ENCODE measurements at places on chromosomes 6 and 20.

DNA sequence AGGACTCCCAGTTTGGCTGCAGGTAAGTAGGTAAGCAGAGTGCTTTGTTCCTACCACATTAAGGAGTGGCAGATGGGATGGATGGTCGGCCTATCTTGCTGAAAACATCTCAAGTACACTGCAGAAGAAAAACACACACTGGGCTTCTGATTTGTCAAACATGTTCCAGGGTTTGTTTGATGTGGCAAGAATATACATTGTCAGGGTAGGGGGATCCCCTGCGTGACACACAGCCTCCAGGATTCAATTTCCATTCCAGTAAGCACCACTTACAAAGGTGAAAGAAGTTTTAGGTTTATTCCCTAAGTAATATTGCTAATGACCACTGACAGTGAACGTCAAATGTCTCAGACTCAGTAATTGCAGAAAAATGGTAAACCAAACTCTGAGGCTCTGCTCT is 26.0 kb upstream of the KIF16B start:
- DNase-seq, result peak; percentile 56

DNA sequence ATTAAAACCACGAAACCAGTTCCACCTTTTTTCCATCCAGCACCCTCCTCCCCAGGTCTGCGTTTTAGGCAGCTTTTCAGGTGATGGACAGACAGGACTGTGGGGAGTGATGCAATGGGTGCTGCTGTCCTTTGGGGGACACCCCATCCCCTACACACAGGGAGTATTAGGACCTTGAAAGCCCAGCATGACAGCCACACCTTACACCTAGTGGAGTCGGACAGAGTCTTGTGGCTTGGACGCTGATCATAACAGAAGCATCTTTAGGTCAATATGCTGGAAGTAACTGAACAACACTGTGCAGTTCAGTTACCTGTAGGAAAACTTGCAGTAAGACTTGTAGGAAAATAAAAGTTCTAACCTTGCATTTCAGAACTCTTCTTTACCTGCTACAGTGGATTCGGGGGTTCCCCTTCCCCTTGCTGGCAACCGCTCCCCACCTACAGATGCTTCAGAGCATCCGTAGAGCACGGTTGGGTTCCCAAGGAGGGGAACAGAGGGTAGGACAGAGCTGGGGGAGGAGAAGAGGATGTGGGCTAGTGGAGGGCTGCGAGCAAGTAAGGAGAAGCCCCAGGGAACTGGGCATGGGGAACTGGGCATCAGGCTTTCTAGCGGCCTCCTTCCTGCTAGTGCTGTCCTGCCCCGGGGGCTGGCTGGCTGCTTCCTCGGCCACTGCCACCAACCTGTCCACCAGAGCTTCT is 31.7 kb downstream of the PLEKHG1 start:
- DNase-seq, result peak; percentile 60

- DNase-seq, result no peak
Measured at GRCh38 chr6:37125774-37126492, 44.0 kb upstream of the PIM1 start.

GRCh38 chr20:43940518-43941225 is 26.0 kb downstream of the TOX2 start:
- no peak for DNase-seq

DNA sequence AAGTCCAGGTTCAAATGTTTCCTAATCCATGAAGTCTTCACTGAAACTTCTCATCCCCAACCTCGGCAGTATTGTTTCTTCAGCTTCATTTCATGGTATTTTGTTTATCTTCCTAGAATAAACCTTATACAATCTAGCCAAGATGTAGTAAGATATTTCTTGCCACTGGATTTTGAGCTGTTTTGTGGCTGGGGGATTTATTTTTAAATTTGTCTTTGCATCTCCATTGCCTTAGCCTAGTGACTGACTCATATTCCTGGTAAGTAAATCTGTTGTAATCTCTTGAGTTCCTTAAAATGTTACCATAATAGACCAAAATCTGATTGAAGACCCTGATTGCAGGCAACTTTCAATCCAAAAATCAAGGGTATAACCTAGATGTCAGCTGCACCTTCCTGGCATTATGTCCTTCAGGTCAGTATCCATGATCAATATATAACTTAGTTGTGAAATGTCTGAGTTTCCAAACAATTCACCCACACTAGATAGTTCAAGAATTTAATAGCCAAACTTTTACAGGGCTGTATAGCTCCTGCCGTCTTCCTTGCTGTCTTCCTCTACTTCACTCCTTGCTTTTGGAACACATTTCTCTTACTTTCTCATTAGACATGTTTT is 4.7 kb upstream of the TRMT11 start:
- DNase-seq, result no peak

DNA sequence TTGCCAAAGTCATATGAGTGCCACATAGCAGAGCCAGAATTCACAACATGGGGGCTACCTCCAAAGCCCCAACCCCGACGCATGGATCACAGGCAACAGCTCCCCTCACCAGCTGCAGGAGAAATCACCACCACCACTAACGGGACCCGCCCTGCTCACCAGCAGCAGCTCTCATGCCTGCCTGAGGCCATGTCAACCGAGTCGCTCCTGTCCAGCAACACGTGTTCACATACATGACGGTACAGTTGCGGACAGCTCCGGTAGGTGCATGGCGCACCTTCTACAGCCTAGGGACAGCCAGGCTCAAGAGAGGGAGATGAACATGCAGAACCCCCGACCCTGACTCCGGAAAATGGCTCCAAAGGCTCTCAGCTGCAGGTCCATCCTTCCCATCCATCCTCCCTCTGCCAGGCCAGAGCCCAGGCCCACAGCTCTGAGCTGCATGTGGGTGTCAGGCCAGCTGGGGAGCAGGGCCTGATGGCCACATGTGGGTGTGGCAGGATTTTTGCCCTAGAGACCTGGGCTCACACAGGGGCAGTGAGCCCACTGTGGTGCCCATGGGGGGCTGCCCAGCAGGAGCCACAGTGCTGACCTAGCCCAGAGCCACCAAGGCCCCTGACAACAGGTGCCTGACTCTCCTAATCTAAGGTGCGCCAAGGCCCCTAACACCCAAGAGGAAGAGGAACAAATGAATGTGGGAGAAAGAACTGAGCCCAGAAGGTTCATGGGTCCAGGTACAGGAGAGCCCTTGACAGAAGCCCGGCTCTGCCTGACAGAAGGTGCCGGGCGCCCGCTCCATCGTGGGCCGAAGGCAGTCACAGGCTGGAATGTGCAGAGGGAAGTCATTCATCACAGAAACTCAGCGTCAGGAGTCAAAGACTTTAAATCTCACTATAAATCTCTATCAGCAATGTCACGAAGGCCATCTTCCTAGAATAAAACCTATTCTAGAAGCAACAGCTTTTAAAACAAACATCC is 10.5 kb downstream of the RPS6KA2 start:
- DNase-seq, result no peak

- no peak for DNase-seq
Measured at GRCh38 chr6:126156973-126157372, 170.6 kb downstream of the TRMT11 start.

DNA sequence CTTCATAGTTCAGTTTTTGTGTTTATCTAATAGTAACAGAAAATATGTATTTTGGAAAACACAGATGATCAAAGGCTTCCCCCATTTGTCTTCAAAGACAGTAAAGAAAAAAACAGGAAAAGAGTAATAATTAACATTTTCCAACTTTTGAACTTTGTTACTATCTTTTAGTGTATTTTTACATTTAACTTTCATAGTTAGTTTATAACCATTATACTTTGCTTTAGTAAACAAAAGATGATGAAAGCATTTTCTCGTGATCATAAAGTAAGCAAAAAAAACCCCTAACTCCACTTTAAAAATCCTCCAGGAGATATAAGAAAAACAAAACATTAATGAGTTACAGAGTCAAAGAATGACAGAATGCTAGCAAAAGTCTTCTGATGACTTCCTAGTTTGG is 13.6 kb upstream of the GPRC6A start:
- DNase-seq, result no peak

DNA sequence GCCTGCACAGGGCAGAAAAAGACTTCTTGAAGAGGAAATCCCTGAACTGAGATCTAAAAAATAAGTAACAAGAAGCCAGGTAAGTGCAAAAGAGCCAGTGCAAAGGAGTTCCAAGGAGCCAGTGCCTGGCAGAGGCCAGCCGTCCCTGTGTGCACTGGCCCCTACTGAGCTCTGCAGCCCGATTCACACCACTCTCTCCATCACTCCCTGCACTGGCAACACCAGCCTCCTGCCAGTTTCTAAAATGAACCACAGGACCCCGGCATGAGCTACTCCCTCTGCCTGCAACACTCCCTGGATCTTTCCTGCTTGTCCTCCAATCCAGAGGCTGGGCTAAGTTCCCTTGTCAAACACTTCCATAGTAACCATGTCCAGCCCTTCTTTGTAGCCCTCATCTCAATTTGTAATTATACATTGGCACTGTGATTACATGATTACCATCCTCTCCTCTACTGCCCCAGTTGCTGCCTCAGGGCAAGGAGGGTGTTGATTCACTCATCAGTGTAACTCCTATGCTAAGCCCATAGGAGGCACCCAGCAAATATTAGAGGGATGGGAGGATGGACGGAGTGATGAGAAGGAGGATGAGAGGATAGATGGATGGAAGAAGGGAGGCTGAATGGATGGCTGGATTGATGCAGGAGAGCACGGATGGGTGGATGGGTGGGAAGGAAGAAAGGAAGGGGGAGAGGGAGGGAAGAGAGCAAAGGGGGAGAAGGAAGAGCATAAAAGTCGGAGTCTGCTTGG is 49.3 kb downstream of the SIRPA start:
- DNase-seq, result no peak

DNA sequence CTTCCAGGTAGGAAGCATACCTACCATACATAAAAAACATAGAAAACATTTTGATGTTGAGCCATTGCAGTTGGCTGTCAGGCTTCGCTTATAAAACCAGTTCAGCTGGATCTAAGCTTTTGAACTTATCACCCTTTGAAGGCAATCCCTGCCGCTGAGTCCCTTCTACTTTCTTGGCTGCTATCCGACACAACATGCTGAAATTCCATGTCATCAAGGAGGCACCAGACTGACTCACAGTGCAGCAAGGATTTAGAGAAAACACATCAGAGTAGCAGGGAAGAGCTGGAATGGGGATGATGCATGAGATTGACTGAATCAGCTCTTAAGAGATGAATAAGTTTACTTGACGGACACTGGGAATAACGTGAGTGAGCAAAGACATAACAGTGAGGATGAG is 135.0 kb upstream of the MAN1A1 start:
- no peak for DNase-seq
